HS-5 (cell line): ENCODE measurements at places on chromosomes 11 and 22.

DNA sequence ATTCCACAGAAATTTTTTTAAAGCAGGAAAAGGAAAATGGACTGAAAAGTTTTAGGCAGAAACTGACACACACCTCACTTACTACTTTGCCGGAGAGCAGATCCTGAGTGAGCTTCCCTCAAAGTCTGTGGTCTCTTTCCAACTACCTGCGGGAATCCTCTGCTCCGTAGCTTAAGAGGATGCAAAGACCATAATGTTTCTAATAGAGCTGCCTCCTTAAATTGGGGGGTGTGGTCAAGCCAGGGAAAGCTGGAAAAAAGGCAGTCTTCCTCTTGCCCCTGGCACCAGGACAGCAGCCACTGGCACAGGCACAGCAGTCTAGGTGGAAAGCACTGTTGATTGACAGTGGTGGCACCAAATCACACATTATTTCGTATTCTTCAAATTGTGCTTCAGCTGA is at the start of gene ETS1:
ETS1 (minus strand) TSS at position 144 of the 400 bp plus-strand sequence. CDS start 14,428 bp downstream, outside the sequence.
- DNase-seq: no peak

DNA sequence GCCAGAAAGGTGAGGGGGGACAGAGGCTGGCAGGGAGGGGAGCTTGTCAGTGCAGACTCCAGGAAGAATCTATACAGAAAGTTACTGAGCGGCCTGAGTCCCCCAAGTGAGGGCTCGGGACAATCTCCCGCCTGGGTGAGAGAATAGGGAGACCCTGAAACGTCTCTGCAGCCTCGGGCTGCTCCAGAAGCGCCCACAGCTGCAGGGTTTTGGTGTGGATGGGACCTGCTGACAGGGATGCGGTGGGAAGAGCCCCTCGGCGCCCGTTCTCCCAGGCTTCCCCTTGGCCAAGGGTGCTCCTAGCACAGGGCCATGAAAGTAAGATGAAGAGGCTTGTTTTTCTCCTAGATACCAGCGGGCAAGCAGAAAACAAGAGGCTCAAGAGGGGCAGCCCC is 743 bp upstream of the RCE1 start:
- no peak for DNase-seq

DNA sequence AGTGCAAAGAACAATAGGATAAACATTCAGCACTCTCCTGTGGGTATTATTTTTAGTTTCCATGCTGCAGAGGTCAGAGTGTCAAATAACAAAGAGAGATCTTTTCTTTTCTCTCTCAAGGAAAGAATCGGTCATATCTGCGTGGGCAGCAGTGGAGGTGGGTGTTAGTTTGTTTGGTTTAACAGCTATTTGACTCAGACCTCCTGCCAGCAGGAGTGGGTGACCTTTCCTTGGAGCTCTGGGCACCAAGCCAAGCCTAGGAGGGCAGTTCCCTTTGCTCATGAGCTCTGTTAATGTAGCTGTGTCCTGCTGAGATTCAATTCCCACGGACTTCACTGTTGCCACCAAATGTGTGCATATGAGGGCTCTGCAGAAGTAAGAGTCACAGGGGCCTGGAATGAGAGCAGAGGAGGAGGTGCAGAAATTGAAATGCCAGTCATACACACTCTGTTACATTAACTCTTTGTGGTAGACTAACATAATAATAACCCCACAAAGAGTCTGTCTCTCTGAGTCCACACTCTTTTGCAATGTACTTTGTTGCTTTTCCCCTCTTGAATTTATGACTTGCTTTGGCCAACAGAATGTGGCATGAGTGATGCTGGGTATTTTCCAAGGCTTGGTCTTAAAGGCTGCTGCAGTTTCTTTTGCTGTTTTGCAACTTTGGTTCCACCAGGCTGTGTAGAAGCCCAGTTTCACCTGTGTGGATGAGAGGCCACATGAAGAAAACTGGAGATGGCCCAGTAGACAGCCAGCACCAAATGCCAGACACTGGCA is 76.0 kb upstream of the GRK3 start:
- peak; percentile 13 for DNase-seq

DNA sequence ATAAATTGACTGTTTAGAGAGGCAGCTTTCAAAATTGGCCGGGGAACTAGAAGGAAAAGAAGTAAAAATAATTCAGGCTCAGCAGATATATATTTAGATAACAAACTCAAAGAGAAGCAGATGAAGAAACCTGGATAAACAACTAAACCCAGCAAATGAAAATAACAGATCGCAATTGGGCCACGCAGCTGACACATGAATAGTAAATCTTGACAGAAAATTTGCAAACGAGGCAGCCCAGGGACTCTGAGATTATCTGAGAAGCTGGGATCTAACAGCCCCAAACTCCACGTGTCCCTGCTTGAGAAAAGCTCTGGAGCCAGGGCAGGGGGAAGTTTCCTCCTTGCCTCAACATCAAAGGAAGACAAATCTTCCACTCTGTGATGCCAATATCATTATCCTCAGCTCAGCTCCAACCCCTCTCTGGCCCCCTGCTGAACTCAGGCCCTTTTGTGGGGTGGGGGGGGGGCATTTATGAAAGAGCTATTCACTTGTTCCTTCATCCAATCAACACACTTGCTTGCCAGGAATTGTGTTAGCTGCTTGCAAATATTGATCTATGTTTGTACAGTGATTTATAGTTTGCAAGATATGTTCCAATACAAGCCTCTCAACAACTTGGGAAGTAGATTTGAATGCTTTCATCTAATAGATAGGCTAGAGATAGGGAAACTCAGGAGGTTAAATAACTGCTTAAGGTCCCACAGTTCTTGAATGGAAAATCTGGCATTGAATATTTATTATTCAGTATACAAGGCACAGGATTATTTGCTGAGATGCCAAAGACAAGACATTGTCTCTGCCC is 72.5 kb upstream of the C11orf87 start:
- no peak for DNase-seq

- DNase-seq: no peak
Observed at GRCh38 chr11:1297576-1298473, 11.6 kb downstream of the TOLLIP start.

DNA sequence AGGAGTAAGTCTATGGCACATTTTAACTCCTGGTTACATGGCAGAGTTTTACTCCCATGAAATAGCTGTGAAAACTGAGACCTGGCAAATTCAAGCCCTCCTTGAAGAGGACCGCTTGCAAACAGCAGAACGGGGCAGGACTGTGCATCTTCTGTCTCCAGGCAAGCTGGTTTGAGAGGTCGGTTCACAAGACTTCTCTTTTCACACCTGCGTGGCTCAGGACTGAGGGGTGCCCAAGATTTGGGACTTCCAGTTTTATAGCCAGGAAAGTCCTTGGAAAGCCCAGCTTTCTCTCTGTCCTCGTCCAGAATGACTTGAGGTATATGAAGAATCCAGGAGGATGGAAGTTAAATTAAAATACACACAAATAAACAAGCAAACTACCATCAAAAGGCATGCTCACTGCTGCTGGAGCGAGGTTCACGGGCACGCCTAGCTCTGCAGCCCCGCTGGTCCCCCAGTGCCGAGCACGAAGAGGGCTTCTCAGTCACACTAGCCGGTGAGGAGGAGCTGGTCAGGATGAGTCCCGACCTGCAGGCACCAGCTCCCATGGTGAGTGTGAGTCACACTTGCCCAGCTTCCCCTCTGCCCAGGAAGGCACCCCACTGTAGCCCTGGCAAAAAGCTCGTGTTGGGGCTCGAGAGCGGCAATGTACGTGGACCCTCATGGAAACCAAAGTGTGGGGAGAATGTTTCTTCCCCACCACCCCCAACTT is 1382.4 kb downstream of the BRD1 start:
- DNase-seq: no peak

- peak; percentile 96 for DNase-seq
Observed at GRCh38 chr11:12411806-12412727, 34.7 kb downstream of the PARVA start.

- DNase-seq: no peak
Observed at GRCh38 chr11:84503503-84503902, 1123.6 kb downstream of the DLG2 start.

- no peak for DNase-seq
Observed at GRCh38 chr11:22474616-22475015, 136.4 kb downstream of the SLC17A6 start.

DNA sequence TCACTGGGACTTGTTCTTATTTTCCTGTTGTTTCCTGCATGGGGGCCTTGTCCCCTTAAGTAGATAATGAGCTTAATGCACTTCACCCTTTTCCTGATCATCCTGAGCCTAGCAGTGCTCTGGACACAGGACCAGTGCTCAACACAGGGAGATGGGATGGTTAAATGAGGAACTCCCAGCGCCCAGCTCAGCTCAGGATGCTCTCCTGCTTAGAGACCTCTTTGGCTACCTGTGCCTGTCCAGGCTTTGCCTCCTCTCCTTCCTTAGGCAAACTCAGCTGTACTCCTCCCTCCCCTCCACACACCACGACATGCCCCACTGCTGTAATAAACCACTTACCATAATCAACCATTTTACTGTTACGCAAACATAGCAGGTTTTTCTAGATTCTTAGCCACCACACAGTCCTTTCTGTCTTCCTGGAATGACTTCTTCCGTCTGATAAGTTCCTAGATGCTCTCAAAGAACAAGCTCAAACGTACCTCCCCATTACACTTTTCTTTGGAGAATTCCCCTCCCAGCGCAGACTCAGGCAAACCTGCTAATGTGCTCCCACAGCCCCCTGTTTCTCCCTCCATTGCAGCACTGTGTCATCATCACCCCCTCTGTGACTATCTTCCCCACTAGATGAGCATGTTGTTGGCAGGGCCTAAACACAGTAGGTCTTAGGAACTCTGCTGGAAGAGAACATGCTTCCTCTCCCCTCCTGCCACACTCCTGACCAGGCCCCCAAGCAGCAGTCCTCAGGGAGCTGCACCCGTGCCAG is 113.6 kb downstream of the MICAL2 start:
- no peak for DNase-seq

DNA sequence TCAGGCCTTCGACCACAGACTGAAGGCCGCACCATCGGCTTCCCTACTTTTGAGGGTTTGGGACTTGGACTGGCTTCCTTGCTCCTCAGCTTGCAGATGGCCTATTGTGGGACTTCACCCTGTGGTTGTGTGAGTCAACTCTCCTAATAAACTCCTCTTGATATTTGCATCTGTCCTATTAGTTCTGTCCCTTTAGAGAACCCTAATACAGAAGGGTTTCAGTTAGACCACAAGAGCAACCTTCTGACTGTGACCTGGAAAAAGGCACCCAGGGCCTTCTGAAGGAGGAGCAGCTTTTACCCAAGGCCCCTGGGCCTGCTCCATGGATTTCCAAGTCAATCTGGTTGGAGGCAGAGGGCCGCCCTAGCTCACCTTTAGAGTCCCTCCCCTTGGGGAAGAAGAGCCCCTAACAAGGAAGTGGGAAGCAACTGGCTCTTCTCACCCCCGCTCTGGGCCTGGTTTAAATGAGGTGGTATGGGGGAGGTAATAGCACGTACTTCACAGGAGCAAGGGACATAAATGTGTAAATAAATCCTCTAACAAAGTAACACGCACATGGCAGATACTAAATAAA is 11.2 kb upstream of the CHST1 start:
- no peak for DNase-seq

GRCh38 chr11:104891135-104891534 is 7.1 kb downstream of the CASP12 start:
- DNase-seq: peak; percentile 34

GRCh38 chr11:20283475-20283874 is 80.0 kb upstream of the HTATIP2 start:
- no peak for DNase-seq

- no peak for DNase-seq
Observed at GRCh38 chr11:17208257-17208999, 642 bp upstream of the PIK3C2A start.

GRCh38 chr22:24095826-24096757 is 85.0 kb downstream of the CABIN1 start:
- DNase-seq: no peak

DNA sequence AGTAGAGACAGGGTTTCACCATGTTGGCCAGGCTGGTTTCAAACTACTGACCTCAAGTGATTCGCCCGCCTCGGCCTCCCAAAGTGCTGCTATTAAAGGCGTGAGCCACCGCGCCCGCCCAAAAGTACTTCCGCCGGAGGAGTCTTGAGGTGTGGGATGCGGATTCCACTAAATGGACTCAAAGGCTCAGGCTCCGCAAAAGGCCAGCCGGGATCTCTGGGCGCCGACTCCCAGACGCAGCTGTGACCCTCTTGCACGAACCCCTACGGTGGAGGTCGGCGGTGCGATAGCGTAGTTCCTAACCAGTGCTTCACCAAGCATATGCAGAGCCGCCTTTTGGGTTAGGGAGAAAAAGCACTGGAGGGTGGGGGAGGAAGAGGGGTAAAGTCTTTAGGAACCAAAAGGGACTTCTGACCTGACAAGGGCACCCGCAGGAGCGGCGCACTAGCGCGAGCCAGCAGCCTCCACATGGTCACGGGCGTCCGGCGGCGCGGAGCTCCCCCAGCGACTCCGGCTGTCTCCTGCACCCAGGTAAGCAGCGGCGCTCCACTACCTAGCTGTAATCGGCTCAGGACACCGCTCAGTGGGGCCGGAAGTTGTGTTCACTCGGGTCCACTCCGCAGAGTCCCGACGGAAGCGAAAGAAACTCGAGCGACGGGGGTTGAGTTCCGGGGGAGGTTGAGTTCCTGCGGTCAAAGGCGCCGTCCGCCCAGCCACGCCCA is at the start of gene MRPL16:
MRPL16 (minus strand) TSS at position 590 of the 722 bp plus-strand sequence; CDS start at position 470, 120 bp downstream.
- DNase-seq: peak; percentile 80

- no peak for DNase-seq
Observed at GRCh38 chr11:69634069-69634468, 6.9 kb upstream of the CCND1 start.
